Fibroblast of skin of left biceps (primary cell): ENCODE measurements at places on chromosomes 16 and 17.
A peak's percentile ranks its signal among the peaks of the same experiment; 100 is the strongest.

DNA sequence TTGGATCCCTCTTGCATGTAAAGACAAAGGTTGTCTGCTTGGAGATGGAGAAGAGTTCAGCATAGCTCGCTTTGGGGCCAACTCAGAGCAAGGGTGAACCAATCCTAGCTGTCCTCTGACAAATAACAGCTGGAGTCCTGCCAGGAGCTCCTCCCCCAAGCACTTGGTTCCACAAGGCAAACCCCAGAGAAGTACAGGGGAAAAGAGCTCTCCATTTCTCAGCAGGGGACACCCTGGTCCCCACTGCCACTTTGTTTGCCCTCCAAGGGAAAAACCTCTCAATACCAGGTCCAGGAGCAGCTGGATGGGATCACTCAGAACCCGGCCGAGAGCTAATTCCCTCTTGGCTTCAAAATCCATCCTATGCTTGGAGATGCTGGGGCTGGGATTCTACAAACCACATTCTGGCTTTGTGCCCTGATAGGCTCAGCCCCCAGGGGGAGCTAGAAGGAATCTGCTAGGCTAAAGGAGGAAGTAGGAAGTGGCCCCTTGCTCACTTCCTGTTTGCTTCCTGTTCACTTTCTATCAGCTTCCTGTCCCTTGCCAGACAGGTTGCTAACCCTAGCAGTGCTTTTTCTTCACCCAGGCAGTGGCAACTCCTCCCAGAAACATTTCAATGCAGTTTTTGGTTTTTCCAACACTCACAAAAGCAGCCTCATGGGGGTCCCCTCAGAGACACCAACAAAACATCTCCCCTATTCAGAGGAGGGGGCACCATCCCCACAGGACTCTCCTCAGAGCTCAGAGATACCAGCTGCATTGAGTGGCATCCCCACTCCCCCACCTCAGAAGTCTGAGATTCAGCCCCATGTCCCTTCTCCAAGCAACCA is 30.7 kb downstream of the CDRT4 start:
- no peak for DNase-seq

DNA sequence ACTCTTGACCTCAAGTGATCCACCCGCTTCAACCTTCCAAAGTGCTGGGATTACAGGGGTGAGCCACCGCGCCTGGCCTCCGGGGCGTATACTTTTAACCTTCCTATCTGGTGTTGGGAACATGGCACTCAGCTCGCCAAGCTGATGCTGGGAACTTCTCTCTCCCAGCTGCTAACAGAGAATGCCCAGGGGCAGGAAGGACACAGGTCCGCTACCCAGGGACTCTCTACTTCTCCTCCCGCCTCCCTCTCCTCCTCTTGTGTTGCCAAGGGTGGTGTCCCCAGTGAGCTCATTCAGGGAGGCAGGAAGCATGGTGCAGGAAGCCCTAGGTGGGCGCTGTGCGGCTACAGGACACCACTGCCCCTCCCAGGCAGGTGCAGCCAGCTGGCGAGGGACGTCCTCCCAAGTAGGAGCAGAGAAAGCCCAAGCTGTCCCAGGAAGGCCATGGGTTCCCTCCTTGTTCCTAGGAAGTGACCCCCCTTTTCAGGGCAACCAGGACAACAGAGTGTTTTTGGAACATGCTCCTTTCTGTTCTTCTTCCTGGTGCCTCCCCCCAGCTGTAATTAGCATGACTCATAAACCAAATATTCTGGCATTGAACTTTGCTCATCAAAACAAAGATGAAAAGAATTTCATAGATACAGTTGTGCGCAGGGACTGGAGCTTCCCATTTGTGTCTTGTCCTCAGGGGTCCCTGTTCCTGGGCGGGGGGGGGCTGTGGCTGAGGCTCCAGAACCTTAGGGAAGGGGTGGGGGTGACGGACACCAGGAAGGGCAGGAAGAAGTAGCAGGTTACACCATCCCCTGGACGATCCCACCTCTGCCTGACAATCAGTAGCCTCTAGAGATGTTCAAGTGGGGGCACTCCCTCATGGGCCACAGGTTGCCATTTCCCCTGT is 2.7 kb downstream of the C1QTNF1 start:
- no peak for DNase-seq

- DNase-seq = no peak
Observed at GRCh38 chr16:26316683-26317464, 625.1 kb downstream of the HS3ST4 start.

GRCh38 chr17:81142301-81143199 is 22.8 kb upstream of the PVALEF start:
- DNase-seq = peak; percentile 15

DNA sequence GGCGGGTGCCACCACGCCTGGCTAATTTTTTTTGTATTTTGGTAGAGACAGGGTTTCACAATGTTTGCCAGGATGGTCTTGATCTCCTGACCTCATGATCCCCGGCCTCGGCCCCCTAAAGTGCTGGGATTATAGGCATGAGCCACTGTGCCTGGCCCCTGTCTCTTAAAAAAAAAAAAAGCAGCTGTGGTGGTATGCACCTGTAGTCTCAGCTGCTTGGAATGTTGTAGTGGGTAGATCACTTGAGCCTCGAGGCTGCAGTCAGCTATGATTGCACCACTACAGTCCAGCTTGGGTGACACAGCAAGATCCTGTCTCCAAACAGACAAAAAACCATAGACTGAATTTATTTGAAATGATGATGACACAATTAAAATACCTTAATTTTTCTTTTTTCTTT is 24.3 kb downstream of the CDK12 start:
- peak; percentile 53 for DNase-seq

DNA sequence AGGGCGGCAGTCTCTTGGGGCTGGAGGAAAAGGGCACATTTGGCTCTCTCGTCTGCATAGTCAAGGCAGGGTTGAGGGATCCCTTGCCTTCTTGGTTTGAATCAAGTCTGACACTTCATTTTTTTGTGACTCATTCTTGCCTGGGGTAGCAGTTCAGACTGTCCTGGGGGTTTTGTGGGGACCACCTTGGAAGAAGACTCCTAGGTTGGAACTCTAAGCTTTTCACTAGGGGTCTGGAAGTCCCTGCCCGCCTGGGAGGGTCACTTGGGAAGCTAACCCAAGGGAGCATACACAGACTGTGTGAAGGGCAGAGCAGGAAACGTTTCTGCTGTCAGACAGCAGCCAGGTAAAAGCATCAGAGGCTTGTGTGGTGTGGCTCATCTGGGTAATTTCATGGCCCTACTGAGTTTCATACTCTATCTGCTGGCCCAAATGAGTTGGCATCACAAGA is 11.3 kb downstream of the YPEL2 start:
- DNase-seq = no peak

GRCh38 chr17:48530208-48530886 is 464 bp downstream of the HOXB1 start:
- DNase-seq = no peak

DNA sequence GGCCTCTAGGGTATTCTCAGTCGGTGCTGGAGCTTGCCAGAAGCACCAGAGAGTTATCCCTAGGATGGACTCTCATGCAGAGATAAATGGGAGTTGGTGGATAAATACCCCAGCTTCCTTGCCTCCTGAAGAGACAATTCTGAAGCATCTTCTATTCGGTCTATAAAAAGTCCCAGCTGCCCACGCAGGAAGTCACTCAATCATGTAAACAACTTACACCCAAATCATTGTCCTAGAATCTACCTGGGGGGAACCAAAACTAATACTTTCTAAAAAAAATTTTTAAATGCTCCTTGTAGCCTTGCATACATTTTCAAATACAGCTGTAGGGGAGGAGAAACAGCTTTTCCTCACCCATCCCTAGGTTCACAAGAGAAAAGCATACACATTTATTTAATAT is 66.6 kb upstream of the ELAC2 start:
- no peak for DNase-seq

- no peak for DNase-seq
Observed at GRCh38 chr16:80692270-80692669, 112.1 kb downstream of the CDYL2 start.

DNA sequence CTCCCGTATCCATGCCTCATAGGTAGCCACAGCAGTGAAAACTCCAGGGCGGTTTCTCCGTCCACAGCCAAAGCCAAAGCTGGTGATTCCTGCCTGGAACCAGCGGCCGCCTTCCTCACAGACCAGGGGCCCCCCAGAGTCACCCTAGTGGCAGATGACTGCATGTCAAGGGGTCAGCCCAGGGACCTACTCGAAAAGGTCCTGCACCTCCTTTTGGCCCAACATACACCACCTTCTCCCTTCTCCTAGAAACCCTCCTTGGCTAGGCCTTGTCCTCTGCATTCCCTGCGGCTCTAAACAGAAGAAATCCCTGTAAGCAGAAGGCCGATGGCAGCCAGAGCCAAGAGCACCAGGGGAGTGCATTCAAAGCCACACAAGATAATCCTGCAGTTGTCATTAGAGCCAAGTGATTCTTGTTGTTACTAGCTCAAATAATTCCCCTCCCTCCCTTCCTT is 6.1 kb downstream of the PRSS36 start:
- no peak for DNase-seq

GRCh38 chr17:4772235-4772613 is 538 bp downstream of the TM4SF5 start:
- DNase-seq = no peak

DNA sequence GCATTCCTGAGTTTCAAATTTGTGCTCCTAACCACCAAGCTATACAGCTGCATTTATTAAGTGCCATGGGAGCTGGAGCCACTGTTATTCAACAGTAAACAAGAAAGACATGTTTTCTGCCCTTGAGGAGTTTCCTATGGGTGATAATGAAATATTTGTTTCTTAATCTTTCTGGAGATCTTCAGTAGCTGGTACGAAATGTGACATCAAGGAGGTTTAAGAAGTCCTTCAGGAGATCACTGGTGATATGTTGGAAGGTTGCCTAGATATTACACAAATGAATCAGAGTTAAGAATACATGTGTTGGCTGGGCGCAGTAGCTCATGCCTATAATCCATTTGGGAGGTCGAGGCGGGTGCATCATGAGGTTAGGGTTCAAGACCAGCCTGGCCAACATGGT is 14.9 kb downstream of the RHOT1 start:
- no peak for DNase-seq

DNA sequence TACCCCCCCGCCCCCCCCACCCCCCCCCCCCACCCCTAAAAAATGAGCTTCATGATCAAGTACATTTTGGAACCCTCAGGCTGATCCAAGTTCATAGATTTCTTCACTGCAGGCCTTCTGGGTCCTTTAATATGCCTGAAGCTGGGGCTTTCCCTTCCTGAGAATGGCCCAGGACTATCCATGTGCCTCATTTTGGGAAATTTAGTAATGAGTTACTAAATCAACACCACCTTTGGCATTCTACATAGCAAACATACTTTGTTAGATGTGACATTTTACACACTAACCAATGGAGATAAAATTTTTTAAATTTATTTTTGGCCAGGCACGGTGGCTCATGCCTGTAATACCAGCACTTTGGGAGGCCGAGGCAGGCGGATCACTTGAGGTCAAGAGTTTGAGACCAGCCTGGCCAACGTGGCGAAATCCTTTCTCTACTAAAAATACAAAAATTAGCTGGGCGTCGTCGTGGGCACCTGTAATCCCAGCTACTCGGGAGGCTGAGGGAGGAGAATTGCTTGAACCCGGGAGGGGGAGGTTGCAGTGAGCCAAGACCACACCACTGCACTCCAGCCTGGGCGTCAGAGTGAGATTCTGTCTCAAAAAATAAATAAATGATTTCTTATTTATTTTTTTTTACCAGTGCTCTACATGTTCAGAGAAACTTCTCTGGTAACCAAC is 14.0 kb downstream of the HERPUD1 start:
- DNase-seq = no peak

DNA sequence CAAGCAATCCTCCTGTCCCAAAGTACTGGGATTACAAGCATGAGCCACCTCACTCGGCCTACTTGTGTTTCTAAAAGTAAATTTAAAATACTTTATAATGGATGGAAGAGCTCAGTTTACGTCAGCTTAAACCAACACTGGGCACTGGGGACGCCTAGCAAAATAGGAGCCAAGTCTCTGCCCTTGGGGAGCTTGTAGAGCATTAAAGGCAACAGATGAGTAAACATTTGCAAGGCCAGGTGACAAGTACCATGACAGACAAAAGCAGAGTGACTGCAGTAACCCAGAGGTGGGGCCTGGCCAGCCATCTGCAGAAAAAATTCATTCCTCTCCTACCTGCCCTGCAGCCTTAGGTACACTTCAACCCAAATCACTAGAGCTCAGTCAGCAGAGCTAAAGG is 12.1 kb upstream of the NLK start:
- no peak for DNase-seq

- no peak for DNase-seq
Observed at GRCh38 chr16:89564476-89565255, 4.2 kb downstream of the RPL13 start.

DNA sequence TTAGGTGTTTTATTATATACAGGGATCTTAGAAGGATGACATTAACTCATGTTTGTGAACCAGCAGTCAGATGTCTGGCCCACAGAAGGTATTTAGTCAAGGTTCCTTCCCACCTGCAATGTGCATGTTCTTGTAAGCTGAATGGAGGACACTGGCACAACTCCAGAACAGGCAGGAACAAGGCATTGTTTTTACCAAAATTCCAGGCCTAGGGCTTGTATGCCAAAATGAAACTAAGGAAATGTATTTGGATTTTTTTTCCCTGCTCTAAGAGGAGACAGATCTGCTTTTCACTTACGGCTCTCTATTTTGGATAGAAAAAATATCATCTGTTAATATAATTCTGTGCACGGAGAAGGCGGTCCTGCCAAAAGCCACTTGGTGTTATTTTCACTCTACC is 312.5 kb downstream of the GRIN2A start:
- no peak for DNase-seq

DNA sequence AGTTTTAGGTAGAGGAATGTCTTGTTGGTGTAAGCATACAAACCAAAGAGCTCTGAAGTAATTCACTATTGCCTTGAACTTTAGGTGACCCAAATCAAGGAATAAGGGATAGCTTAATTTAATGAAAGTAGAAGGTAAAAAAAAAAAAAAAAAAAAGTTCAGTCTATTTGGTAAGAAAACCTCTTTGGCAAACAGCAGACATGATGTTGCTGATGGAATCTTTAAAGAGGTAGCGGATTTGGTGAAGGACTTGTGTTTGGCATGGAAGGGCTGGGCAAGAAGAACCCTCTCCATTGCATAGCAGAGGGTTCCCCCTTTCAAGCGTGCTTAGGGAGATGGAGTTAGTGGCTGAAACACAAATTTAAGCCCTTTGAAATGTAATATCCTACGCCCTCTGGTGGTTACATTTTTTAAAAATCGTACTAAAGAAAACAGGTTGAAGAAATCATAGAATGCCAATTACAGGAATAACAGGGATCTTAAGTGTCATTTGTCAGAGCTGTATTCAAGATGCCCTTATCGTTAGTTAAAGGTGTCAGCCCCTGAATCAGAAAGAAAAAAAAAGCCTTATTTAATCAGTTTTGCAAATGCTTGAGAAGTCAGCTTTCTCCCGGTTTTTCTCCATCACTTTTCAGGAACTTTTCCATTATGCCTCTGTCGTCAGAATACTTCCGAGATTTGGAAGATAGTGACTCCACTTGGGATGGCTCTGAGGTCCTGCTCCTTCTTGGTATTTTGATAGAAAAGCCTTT is 383.1 kb downstream of the KCNJ2 start:
- DNase-seq = peak; percentile 6
